ENCODE measurements at places on chromosomes 5 and 9.
A peak's percentile ranks its signal among the peaks of the same experiment; 100 is the strongest.

DNA sequence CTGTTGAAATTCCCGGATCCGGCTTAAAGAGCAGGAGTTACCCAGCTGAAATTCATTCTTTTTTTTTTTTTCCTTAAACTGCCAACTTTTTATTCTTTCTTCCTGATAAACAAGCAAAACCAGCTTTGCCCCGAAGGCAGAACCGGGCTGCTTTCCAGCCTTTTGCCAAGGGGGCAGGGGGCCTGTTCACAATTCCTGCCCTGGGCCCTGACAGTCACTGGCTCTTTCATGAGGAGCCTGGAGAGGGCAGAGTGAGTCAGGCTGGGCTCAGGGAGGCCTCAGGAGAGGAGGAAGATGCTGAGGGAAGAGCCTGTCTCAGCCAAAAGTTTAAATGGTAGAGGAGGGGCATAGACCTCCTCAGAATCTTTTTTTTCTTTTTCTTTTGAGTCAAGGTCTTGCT, 4.8 kb downstream of the GLIPR2 start:
- no peak for DNase-seq

DNA sequence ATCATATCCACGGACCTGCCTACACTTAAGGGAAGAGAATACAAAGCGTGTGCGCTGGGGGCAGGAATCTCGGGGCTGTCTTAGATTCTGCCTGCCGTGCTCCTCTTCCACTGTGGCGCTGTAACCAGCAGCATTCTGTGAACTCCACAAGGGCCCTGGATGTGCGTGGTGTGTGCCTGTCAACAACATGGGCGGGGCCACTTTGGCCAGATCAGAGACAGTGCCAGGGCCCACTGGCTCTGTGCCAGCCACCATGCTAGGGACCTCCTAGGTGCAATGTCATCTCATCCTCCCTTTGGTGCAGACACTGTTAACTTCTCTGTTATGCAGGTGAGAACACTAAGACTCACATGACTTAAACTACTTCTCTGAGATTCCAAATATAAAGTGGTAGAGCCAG, 113.7 kb downstream of the COL23A1 start:
- DNase-seq: no peak

- peak; percentile 37 for DNase-seq
Measured at GRCh38 chr5:128674837-128675446, 136.9 kb upstream of the FBN2 start.

- no peak for DNase-seq
Measured at GRCh38 chr5:38069360-38069759, 189.0 kb upstream of the EGFLAM start.
